ENCODE measurements at places on chromosomes 6 and 20. TPM values are rescaled to one million over a fixed set of nuclear protein-coding genes. Genes with fewer than 3 reads are reported as not detected.

Gene GTPBP2
- total RNA-seq: 60.3 TPM

- no peak for DNase-seq
Measured at GRCh38 chr6:53340536-53340935, 8.2 kb downstream of the ELOVL5 start.

- DNase-seq: no peak
Measured at GRCh38 chr6:96657344-96657743, 94.4 kb downstream of the FHL5 start.

GRCh38 chr6:15308435-15309213 lies 62.8 kb downstream of the JARID2 start:
- DNase-seq: no peak

Gene RNF182
- 0.36 TPM for total RNA-seq

GRCh38 chr6:144285798-144286502 lies 815 bp downstream of the UTRN start:
- DNase-seq: peak; percentile 91

DNA sequence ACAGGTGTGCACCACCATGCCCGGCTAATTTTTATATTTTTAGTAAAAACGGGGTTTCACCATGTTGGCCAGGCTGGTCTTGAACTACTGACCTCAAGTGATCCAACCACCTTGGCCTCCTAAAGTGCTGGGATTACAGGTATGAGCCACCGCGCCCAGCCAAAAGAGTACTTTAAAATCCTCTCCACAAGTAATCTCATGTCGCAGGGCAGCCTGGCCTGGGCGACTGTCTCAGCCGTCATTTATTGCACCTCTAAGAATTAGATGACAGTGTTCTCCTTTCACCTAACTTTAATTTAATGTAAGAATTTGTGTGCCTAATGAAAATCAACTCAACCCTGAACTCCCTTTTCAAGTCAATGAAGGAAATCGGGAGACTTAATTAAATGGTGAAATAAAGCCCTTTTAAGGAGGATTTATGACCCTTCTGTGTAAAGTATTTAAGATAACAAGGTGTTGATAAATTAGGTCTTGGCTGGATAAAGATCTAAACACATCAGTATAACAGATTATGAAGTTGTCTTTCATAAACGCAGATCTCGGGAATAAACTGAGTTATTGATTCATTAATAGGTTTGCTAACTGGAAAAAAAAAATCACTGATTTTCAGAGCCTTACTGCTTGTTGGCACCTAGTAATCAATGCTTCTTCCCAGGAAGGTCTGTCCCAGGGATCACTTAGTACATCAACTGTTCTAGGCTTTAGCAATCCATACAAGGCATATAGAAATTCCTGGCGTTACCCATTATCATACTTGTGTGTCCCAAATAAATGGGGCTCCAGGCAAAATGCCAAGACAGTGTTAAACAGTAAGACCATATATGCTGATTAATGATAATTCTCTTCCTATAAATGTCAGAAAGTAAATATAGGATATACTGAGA lies 209.3 kb downstream of the GMDS start:
- DNase-seq: no peak

All from aorta (tissue), 5 donors.